Ascending aorta (tissue), 2 donors: ENCODE measurements at places on chromosomes 5 and 9. TPM values are rescaled to one million over a fixed set of nuclear protein-coding genes. Genes with fewer than 3 reads are reported as not detected.

ARL14EPL gene
- not detected for total RNA-seq

MEF2C gene
- total RNA-seq = 138 TPM

MED27 gene
- 19.4 TPM for total RNA-seq

DNA sequence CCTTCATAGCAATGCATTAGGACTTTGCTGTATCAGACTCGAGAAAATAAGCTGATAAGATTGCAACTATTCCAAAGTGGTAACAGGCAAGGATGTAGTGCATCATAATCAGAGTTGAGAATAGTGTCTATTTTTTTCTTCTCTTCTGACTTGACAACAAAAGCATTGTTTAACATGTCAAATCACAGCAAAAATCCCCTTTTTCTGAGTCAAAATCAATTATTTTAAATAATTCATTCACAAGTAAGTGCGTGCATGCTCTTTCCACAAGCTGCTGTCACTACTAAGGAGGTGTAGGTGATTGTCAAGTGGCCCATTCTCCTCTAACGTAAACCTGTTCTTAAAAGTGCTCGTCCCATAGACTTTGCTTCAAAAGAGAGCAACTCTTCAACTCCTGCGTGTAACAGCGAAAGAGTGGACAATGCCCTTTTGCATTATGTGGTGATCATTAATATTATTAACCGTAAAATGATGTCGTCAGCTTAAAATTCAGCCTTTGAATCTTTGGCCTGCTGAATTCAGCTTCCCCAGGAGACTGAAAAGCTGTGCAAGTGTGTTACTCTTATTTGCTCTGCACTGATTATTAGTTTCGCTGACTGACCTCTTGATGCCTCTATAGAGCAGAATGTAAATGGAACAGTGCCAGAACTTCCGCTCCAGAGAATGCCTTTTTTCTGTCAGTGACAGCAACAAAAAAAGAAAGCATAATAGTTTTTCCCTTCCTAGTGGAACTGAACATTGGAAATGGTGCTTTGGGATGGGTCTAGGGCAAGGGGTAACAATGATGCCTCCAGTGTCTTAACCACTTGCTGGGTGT, 680.8 kb upstream of the SEMA6A start:
- no peak for DNase-seq

DNA sequence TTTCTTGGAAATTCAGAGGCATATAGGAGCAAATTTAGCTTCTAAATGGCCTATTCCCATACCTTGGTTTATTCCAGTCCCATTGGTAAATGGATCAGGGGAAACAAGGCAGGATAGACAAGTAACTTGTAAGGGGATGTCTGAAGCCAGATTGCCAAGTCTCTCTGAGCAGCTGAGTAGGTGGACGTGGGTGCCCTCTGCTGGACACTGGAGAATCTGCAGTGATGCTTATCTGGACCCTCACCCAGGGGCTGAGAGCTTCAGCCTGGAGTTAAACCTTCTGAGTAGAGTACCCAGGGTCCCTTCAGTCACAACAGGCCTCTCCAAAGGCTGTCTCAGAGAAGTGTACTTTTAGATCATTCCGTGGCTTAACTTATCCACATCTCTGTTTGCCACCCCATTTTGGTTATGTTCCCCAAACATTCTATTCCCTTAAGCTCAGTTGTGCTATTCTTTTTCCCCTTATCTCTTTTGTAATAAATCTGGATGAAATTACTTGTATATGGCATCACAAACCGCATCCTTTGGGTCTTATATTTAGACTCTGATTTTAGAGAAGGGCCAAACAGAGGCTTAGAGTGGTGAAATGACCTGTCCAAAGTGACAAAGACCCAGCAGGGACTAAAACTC, 218.3 kb upstream of the GLRA1 start:
- DNase-seq = no peak

DNA sequence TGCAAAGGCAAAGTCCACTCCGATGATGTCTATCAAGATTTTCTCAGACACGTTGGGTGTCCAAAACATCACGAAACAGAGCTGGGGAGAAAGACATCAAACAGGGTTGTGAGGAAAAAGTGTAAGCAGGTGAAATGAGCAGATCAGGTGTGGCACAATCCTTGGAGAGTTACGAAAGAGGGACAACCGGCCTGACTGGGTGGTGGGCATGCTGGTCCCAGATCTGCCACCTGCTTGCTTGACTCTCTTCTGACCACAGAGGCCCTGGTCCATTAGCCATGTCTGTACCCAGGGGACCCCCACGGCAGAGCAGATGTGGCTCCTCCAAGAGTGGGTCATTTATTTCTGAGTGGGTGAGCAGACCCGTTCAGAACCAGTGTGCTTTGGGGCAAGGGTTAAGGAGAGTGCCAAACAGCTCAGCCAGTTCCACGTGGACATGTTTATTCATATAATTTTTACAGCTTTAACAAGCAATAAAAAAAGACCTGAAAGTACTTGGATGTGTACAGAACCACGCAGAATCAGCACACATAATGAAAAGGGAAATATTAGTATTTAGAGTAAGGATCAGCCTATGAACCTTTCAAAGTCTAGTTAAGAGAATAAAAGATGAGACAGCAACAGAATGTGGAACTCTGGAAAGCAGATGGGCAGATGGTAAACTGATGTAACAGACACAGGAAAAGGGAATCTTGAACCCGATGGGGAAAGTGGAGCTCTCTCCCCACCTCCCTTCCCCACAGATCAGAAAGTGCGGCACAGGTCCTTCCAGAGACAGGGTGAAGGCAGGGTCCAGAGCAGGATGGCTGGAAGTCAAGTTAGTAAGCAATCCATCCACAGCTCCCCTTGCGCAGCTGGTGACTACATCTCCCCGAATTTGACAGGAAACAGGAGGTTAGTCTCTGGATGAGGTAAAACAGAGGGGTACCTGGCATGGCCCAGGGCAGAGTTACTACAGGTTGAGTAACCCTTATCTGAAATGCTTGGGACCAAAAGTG, 52.5 kb downstream of the OTULIN start:
- DNase-seq = no peak

DNA sequence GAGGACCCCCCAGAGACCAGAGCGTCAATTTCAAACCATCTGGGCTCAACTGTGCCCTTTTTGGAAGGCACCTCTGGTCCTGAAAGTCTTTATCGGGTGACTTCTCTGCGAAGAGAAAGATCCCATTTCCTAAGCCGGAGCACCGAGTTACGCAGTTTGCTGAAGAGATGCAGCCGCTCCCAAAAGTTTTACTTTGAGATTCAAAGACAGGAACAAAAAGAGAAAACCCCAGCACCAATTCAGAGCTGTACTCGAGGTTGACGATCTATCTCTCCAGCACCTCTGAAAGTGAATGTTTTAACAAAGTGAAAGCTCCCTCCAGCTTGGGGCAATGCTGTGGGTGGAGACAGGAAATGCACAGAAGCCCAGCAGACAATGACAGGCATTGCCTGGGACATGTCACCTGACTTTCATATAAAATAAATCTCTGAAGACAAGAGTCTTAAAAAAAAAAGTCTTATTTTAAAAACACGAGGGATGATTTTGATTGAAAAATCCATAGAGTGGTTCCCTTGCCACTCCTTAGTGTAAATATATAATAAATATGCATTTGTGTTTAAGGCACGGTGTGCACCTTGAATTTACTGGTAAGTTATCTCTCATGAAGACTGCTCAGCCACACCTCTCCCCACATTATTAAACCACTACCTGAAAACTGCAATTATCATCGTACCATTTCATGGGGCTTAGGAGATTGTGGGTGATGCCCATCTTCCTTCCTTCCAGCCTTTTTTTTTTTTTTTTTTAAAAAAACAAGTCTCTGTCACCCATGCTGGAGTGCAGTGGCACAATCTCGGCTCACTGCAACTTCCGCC, 79.9 kb downstream of the FNBP1 start:
- peak; percentile 67 for DNase-seq

DNA sequence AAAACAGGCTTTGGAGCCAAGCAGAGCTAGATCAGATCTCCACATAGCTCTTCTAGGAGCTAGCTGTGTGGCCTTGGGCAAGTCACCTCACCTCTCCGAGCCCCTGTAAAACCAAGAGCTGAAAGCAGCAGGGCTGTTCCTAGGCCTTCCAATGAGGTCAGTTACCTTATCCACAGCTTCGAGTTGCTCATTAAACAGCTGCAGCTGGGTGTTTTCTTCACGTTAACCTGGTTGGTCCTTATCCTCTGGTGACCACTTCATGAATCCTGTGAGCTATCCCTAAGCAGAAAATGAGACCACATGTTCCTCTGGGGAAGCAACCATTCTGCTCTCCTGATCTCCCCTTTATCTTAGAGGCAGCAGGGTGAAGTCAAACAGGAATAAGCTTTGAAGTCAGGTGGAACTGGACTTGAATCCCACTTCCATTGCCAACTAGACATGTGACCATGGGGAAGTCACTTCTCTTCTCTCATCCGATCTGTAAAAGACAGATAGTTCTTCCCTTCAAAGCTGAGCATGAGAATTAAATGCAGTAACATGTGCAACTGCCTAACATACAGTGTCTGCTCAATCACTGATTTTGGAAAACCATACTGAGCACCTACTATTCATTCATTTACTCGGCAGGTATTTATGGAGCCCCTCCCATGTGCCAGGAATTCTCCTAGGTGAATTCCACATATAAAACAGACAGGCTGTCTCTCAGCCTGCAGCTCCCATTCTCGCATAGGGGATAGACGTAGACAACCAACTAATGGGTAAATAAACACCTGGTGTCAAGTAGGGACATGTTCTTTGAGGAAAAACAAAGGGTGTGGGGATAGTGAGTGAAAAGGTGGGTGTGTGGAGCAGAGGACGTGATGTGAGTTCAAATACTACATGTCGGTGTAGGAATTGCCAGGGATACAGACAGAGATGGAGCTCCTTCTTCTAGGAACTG, 111.7 kb upstream of the BOD1 start:
- DNase-seq = no peak

DNA sequence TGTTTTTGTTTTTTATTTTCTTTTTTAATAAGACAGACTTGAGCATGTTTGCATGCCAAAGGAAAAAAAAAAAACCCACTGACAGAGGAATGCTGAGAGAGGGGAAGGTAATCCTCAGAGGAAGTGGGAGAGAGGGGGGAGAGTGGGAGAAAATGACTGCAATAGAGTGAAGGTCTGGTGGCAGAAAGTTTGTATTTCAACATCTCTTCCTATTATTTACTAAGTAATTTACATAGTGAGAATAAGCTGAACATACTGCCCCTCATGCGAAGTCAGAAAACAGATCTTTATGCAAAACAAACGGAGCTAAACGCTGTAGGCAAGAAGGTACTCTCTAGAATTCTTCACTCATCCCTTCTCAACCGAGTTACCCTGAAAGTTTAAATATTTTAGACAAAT, 45.0 kb downstream of the ELL2 start:
- DNase-seq = no peak
